Nephron progenitor cell (in vitro differentiated cells): ENCODE measurements at places on chromosomes 13 and 19.

- DNase-seq = no peak
- no peaks in the 10 kb centered on the region for H3K36me3 ChIP-seq
- H3K27me3 ChIP-seq = no peaks in the 10 kb centered on the region
- H3K4me3 ChIP-seq = no peak overlapping the region
- H3K4me1 ChIP-seq = peaks cover 38% of the 10 kb centered on the region
- H3K27ac ChIP-seq = no peak overlapping the region
Observed at GRCh38 chr13:35785576-35786303, 309.3 kb upstream of the MAB21L1 start.

DNA sequence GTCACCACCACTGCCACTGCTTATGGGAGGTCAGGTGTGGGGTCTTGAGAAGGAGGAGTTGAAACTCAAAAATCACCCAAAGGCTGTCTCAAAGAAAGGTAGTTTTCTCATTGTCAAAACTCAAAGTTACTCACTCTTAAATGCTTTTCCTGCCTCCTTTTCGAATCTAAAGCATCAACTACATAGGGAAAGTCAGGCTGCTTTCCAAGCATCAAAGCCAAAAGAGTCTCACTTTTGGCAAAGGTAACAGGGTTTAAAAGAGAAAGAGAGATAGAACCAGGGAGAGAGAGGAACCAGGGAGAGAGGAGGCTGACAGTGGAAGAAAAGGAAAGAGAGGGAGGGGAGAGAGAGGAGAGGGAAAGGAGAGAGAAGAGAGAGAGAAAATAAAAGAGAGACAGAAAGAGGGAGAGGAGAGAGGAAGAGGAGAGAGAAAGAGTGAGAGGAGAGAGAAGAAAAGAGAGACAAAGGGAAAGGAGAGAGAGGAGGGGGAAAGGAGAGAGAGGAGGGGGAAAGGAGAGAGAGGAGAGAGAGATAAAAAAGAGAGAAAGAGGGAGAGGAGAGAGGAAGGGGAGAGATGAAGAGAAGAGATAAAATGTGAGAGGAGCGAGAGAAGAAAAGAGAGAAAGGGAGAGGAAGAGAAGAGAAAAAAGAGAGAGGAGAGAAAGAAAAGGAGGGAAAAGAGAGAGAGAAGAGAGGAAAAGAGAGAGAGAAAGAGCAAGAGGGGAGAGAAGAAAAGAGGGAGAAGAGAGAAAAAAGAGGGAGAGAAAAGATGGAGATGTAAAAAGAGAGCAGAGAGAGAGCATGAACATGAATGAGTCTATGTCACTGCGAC is 262.0 kb upstream of the TSHZ3 start:
- H3K36me3 ChIP-seq = no peaks in the 10 kb centered on the region
- no peak overlapping the region for H3K4me3 ChIP-seq
- no peak for DNase-seq
- peaks cover 19% of the 10 kb centered on the region for H3K27me3 ChIP-seq
- peaks cover 6% of the 10 kb centered on the region for H3K4me1 ChIP-seq
- no peak overlapping the region for H3K27ac ChIP-seq

- no peak for DNase-seq
- peaks cover 3% of the 10 kb centered on the region for H3K27me3 ChIP-seq
- H3K4me1 ChIP-seq = peaks cover 47% of the 10 kb centered on the region
- no peak overlapping the region for H3K4me3 ChIP-seq
Observed at GRCh38 chr19:49920624-49921363, 8.2 kb upstream of the ATF5 start.

DNA sequence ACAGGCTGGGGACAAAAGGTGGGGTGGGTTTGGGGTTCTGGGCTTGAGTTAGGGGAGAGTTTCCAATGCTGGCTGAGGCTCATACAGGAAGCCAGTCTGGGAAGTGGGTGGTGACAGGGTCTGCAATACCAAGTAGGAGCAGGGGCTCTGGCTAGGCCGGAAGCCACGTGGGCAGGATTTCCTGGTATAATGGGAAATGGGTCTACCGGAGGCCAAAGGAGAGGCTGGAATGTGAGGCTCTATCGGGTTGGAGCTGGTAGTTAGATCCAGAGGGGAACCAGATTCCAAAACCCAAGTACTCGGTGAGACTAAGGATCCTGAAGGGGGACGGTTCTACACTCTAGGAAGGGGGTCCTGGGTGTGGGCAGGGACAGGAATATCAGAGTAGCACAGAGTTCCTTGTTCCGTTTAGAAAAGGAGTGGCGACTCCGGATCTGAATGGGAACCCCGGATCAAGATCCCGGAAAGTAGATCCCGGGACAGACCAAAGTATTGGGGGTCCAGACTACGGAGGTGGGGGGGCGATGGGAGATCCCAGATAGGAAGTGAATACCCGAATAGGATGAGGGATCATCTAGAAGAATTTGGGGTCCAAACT is 802 bp downstream of the CDC37 start:
- no peak for DNase-seq
- H3K27me3 ChIP-seq = peaks cover 40% of the 10 kb centered on the region
- H3K4me1 ChIP-seq = peaks cover 29% of the 10 kb centered on the region
- peaks cover 5% of the 10 kb centered on the region for H3K36me3 ChIP-seq

- H3K36me3 ChIP-seq = no peaks in the 10 kb centered on the region
- H3K4me3 ChIP-seq = no peak overlapping the region
Observed at GRCh38 chr13:73290844-73291243, 232.0 kb downstream of the KLF5 start.
